Common myeloid progenitor, CD34-positive (primary cell): ENCODE measurements at places on chromosomes 12 and 14.

GRCh38 chr14:104604458-104605449, at the start of gene TMEM179:
Gene TMEM179 (minus strand): TSS chr14:104604772. CDS start chr14:104604741, 31 bp downstream.
- peak; percentile 44 for DNase-seq

DNA sequence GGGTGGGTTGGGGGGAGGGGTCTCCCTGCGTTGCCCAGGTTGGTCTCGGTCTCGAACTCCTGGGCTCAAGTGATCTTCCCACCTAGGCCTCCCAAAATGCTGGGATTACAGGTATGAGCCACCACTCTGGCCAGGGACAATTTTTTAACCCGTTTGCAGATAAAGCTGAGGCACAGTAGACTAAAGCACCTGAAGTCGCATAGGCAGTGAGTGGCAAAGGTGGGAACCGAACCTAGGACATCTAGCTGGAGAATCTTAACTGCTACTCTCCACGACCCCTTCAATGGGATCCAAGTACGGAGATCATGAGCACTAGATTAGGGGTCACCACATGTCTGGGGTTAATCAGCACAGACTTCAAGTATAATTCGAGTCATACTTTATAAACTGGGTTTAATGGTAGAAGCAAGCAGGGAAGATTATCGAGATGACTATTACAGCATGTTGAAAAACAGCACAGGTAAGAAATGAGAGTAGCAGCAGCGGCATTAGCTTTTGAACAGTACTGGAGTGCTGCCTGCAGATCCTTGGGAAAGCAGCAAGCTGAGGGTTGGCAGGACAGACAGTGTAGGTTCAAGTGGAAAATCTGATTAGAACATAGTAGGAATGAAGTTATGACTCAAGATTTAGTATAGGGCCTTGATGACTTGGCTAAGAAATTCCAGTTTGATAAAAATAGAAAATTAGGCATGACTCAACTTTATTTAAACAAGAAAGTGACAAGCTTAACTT, 23.9 kb downstream of the NID2 start:
- no peak for DNase-seq

GRCh38 chr12:109758426-109759420, 45.1 kb downstream of the FAM222A start:
- DNase-seq = no peak

- no peak for DNase-seq
Observed at GRCh38 chr12:117494833-117495655, 133.6 kb upstream of the NOS1 start.

- no peak for DNase-seq
Observed at GRCh38 chr12:132522592-132523380, 32.8 kb downstream of the FBRSL1 start.

- DNase-seq = peak; percentile 35
Observed at GRCh38 chr12:66352197-66352596, 49.9 kb downstream of the HELB start.

DNA sequence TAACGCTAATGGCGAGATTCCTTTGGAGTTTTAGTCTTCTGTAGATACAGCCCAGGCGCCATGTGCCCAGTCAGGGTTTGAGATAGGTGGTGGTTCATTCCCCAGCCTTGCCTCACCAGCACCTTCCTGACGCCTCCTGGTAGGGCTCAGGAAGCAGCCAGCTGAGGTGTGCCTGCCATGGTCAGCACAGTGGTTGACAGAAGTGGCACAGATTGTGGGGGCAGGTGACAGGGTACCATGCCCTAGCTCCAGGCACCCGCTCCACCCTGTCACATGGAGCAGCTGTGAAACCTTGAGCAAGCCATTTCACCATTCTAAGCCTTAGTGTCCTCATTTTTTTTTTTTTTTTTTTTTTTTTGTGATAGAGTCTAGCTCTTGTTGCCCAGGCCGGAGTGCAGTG, 45.6 kb downstream of the EVL start:
- DNase-seq = no peak

DNA sequence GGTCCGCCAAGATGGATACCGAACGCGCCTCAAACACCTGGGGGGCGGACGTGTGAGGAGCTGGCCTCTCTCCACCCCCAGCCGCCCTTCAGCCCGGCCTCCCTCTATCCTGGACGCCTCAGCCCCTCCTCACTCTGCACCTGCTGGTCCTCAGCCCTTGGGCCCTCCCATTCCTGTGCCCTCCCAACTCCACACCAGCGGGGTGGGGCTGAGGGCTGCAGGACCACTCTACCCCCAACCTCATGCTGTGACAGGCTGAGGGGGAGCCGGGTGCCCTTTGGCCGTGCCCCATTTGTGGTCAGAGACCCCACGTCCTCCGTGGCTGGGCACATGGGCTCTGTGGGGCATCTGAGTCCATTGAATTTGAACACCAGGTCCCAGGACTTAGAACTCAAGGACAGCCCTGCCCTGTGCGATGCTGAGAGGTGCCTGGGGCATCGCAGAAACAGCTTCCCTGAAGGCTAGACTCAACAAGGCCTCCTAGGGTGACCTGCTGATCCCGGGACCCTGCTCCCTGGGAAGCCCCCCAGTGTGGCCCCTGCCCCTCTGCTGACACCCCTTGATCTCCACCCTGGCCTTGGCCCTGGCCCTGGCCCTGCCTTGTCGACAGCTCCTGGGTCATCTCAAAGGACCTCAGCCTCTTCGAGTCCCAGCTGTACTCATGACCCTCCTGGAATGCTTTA, 82.0 kb upstream of the SFSWAP start:
- no peak for DNase-seq

DNA sequence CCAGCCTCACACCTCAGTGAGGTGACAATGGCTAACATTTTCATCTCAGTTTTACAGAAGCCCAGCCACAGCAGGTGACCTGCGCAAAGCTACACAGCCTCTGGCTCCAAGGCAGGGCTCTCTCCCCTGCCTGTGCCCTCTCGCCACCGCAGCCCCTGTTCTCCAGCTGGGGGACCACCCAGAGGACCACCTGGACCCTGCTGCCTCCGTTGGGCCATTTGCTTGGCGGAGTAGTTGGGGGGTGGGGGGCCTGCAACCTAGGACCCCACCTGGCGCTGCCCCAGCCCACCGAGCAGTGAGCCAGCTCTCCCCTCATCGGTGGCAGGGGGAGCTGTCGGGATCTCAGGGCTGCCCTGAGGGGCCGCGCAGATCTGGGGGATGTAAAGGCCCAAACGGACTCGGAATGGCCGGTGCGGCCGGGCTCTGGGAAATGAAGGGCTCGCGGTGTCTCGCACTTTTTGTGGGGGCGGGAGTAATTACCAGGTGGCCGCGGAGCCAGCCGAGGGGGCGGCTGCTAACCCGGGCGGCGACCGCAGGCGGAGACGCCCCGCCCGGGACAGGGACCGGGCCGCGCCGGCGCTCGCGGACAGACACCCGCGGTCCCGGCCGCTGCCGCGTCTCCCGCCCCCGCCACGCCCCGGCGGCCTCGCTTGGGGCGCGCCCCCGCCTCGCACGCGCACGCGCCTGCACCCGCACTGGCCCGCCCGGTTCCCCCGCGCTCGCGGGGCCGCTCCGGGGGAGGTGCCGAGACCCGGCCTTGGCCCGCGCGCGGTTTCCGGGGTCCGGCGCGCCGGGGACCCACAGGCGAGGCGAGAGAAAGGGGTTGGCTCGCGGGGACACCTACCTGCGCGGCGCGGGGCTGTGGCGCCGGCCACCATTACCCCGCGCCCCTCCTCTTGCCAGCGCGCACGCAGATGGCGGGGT, 8.6 kb upstream of the GPR68 start:
- DNase-seq = no peak

- DNase-seq = peak; percentile 37
Observed at GRCh38 chr12:91577586-91578539, 395.2 kb upstream of the DCN start.

DNA sequence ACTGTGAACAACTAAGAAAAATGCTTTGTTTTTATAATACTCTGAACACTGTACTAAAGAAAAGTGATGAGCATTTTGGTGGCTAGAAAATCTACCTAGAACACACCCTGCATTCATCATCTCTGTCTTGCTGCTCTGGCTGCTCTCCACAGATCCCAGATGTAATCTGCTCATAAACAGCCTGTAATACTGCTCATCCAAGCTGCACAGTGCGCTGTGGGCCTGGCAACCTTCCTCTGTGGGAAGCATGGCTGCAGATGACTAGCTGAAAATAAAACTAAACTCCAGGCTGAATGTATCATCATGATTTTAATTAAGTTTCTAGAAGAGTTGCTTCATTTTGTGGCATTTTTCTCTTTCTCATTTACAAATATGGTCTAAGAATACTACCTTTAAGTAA, 200.7 kb downstream of the SLC2A13 start:
- DNase-seq = no peak

DNA sequence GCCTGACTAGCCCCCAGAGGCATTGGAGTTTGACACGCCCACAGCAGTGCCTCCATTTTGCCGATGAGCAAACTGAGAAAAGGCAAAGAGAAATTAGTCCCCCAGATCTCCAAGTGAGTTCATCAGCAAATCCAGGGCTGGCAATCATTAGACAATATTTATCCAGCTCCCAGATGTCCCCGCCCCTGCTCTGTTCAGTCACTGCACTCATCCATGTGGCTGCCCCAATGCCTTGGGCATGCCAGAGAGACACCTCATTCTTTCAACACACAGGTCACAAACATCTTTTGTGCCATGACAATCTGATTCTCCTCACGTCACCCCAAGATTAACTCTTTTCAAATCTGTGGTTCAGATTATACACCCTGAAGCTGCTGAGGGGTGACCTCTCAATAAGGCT, 43.5 kb downstream of the DPF3 start:
- no peak for DNase-seq

DNA sequence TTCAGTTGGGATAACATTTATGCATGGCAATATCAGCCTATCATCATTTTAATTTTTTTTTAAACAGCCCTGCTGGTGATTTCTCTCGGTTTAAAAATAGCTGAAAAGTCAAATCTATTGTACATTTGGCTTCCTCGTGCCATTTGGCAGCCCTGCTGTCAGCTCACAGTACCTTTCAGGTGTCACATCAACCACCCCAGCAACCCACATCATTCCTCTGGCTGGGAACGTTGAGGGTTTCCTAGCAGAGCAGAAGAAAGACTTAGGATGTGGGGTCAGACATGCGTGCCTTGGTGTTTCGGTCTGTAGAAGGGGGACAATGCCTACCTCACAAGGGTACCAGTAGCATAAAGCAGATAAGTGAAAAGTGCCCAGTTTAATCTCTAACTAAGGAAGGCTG, 15.8 kb downstream of the PEBP1 start:
- no peak for DNase-seq

DNA sequence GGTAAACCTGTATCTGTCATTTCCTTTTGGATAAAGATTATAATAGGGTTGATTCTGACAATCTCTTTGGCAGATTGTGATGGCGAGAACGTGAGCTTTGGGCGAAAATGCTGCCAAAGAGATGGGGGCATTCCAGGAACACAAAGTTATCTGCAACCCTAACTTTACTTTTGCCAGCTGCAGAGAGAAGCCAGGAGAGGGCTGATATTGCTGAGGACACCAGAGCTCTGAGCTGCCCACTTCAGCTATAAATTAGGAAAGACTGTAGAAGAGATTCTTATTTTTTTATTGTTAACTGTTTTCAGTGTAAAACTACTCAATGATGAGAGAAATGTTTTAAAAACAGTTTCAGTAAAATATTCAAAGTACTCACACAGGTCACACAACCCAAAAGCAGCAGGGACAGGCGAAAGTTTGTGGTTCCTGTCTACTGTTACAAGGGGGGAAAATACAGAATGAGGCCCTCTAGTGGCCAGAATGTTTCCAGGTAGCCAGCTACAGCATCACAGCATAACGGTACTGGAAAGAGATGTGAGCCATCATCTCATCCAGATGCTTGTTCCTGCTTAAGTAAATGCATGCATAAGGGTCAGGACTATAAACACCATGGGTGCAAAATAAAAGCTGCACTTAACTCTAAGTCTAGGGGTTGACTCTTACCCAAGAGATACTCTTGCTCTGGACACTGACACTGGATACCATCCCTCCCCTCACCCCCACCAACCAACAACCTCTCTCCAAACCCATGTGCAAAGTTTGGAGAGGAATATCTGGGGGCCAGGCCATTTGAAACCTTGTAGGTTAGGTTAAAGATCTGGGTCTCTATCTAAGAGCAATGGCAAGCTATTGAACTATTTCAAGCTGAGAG, 498.4 kb downstream of the RMST start:
- DNase-seq = peak; percentile 46

- no peak for DNase-seq
Observed at GRCh38 chr12:115962216-115962615, 315.3 kb downstream of the MED13L start.

DNA sequence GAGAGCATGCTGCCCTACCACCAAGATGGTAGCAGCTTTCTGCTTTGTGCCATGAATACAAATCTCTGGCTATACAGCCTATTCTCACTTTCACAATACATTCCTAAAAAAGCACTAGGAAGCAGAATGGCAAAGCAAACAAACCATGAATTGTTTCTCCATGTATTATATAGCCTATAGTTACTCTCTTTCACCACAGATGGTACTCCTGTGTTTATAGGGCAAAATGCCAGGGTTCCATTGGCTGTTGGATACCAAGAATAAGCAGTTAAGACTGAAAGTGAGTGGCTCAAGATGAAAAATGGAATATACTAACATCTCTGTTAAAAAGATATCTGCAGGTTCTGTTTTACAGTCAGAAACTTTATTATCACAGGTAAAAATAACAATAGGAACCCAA, 11.1 kb downstream of the ARF3 start:
- DNase-seq = no peak

- DNase-seq = peak; percentile 15
Observed at GRCh38 chr12:103827911-103828391, 13.1 kb downstream of the NT5DC3 start.

DNA sequence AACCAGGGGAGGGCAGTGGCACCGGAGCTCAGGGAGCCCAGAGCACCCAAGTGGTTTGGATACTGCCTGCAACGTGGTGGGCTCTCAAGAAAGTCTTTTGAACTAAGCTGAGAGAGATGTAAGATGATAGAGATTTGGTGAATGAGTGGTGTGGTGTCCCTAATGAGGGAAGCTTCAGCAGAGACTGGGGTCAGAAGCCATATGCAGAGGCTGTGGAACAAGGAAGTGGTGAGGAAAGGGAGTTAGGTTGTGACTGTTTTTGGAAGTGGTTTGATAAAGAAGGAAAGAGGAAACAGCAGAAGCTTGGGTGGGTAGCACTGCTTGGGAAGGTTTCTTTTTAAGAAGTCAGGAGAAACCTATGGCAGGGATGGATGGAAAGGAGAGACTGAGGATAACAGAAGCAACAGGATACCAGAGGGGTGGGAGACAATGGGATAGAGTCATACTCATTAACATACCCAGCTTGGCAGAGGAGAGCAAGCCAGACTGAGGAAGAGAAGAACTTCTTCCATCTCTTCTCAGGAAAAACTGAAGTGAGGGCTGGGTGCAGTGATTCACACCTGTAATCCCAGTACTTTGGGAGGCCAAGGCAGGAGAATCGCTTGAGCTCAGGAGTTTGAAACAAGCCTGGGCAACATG, 24.1 kb downstream of the SLC4A8 start:
- DNase-seq = no peak

GRCh38 chr14:76245097-76245496, 93.4 kb downstream of the GPATCH2L start:
- DNase-seq = no peak
